ENCODE measurements at places on chromosomes 2 and 18.

DNA sequence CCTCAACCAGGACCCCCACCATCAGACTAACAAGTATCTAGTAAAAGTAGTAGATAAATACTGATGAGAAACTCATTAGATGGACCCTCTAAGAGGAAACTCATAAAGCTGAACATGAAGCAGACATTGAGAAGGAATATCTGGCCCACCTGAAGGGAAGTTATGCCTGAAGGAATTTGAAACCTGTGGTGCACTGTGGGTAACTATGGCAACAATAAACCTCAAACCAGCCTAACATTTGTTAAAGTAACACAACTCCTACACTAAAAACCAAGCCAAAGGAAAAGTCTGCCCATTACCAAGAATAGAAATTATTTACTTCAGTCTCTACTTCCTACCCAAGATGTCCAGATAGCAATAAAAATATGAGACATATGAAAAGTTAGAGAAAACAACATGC is 43.4 kb downstream of the KIAA1328 start:
- DNase-seq, result no peak

- no peak for DNase-seq
Measured at GRCh38 chr18:70151614-70152013, 53.9 kb downstream of the RTTN start.

- DNase-seq, result no peak
Measured at GRCh38 chr2:216307496-216307895, 64.8 kb downstream of the MARCHF4 start.

DNA sequence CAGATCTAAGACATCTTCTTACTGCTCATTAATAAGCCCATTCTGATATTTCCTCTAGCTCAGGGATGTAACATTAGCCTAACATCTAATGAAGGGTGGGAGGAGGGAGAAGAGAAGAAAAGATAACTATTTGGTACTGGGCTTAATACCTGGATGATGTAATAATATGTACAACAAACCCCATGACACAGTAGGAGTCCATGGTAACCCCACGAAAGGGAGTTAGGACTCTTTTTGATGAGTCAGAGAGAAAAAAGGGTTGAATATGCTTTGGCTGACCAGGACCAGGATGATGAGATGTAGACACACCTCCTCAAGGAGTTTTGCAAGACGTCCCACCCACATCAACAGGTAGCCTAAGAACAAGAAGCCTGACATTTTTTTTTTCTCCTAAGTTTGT is 34.4 kb upstream of the DLX2 start:
- no peak for DNase-seq

GRCh38 chr2:237978058-237978712 is 11.4 kb downstream of the UBE2F start:
- DNase-seq, result peak; percentile 58

DNA sequence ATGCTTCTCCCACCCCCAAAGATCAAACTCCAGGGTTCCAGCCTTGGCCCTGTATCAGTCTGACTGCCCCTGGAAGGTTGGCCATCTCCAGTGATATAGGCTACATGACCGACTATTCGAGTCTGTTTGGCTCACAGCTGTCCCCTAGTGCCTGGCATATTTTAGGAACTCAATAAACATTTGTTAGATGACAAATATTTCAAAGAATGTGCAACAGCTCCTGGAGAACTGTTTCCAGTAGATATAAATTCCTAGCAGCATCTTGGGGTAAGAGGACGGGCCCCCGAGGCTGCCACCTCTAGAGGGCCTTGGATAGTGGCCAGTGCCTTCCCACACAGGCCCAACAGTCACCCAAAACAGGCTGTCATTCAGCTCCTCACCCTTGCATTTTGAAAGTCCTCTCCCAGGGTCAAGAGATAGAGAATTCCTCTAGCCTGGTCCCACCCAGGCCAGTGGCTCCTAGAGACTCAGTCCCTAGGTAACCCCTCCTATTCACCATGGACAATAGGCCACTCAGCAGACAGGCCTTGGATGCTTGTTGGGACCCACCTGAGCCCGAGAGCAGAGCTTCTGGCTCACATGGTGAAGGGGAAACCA is 45.1 kb upstream of the ATP6V1B1 start:
- DNase-seq, result peak; percentile 46

DNA sequence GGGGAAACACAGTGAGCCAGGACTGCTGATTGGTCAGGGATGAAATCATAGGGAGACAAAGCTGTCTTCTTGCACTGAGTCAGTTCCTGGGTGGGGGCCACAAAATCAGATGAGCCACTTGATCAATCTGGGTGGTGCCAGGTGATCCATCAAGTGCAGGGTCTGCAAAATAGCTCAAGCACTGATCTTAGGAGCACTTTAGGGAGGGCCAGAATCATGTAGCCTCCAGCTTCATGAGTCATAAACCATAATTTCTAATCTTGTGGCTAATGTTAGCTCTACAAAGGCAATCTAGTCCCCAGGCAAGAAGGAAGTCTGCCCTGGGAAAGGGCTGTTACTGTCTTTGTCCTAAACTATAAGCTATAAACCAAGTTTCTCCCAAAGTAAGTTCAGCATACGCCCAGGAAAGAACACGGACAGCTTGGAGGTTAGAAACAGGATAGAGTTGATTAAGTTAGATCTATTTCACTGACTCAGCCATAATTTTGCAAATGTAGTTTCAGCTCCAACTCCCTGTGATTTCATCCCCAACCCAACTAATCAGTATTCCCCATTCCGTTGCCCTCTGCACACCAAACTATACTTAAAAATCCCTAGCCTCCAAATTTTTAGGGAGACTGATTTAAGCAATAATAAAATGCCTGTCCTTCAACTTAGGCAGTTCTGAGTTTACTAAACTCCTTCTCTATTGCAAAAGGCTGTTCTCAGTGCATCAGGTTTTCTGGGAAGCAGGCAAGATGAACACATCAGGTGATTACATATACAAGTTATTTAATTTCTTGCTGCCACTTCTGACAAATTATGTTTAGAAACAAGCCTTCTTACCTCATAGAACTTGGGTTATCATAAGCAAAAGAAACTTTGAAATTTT is 226.9 kb upstream of the SPOPL start:
- DNase-seq, result no peak

DNA sequence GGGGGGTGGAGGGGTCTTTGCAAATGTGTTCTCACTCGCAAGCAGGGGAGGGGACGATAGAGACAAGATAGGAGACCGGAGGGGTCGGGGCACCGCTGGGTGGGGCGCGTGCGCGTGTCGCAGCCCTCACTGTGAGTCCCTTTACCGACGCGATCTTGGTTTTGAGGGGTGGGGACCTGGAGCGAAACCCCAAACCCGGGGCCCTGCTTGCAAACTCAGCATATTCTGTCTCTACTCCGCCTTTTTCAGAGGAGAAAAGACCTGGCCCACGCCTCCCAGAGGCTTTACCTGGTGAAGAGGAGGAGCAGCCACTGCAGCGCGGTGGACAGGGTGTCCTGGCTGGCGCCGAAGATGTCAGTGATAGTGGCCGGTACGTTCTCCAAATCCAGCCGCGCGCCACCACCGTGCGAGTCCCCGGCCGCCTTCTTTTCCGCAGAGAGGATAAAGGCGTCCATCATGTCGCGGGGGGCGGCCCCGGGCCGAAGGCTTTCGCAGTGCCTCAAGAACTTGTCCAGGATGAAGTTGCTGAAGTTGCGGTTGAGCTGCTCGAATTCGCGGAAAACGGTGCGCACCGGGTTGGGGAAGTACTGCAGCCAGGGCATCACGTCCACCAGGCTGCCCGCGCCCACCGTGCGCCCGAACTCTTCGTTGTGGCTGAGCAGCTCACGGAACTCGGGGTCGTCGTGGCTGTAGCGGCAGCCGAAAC is 1.7 kb downstream of the CYP1B1 start:
- no peak for DNase-seq

DNA sequence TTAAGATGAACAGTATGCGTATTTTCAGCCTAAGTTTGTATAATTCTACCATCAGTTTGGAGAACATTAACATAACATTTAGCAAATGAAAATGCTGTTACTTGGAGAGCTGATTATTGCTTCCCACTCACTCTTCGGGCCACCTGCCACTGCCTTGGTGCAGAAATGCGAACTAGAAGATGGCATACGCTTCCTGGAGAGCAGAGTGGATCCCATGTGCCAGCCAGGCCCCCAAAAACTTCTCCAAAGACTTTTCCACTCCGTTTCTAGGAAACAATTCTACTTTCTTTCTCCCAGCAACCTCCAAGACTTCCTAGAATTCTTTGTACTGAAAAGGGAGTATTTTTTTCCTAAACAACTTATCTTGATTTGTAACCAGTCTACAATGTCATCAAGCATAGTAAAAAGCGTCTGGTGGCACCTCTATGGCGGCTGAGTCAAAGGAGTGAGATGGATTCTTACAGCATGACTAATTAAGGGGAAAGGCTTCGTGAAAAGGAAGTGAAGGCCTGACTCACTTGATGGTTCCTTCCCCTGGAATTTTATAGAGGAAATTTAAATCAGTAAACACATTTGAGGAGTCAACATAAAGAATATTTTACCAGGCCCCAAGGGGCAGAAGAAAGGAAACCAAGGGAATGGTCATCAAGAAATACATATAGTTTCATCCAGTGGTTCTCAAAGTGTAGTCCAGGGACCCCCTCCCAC is 36.6 kb downstream of the FEZ2 start:
- DNase-seq, result peak; percentile 66

GRCh38 chr2:186531257-186531775 is 45.3 kb downstream of the ZC3H15 start:
- no peak for DNase-seq

DNA sequence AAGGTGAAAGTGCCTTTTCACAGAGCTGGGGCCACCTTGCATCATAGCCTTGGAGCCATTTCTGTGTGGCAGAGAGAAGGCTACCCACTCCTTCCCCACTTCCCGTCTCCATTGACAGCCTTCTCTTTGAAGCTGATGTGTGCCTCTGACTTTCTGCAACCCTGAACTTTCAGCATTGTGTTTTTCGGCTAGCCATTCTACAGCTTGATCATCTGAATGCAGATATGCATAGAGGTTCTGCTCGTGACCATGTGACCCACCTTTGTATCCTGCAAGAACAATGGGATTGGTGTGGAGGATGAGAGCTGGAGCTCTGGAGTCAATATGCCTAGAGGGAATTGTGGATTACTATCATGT is 69.1 kb upstream of the KCNE4 start:
- DNase-seq, result no peak

GRCh38 chr2:234981197-234982095 is 29.6 kb downstream of the SH3BP4 start:
- DNase-seq, result peak; percentile 91

GRCh38 chr2:39188960-39189494 is 54.7 kb downstream of the CDKL4 start:
- no peak for DNase-seq

GRCh38 chr2:64019975-64020528 is 824 bp upstream of the VPS54 start:
- DNase-seq, result no peak

GRCh38 chr2:46297546-46298271 is 502 bp downstream of the EPAS1 start:
- peak; percentile 44 for DNase-seq

GRCh38 chr2:18378020-18378653 is 182.3 kb downstream of the RDH14 start:
- DNase-seq, result peak; percentile 53

- DNase-seq, result no peak
Measured at GRCh38 chr18:64238076-64238475, 89.2 kb upstream of the LINC00305 start.
